ENCODE measurements at places on chromosomes 16 and 17.

DNA sequence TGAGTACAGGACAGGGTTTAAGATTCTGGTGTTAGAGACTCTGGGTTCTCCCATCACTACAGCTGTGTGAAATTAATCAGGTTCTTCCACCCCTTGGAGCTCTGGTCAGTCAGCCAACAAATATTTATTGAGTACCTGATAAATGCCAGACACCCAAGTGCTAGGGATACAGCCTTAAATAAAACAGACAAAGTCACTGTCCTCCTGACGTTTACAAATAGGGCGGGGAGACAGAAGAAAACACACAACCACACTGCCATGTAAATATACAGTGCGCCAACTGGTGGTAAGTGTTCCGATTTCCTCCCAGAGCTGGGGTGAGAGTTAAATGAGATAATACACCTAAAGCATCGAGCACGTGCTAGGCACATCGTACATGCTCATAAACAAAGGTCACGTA is 121.0 kb downstream of the COPRS start:
- no peak for DNase-seq

GRCh38 chr17:14320734-14321475 is 20.0 kb downstream of the HS3ST3B1 start:
- no peak for DNase-seq

DNA sequence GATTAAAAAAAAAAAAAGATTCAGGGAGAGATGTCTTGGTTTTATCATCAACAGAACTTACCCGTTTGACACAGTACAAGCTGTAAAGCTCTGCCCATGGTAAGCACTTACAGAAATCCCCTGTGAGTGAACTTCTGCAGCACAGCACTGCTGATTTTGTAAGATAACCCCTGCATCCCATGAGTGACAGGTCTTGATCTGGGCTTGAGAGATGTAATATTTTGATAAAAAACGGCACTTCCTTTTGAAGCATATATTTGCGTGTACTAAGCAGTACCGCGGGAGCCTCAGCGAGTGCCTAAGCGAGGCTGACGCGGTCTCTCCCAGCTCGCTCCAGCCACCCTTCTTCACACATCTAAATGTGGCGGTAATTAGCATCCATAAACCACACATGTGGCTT is 50.5 kb downstream of the IKZF3 start:
- DNase-seq: peak; percentile 63

DNA sequence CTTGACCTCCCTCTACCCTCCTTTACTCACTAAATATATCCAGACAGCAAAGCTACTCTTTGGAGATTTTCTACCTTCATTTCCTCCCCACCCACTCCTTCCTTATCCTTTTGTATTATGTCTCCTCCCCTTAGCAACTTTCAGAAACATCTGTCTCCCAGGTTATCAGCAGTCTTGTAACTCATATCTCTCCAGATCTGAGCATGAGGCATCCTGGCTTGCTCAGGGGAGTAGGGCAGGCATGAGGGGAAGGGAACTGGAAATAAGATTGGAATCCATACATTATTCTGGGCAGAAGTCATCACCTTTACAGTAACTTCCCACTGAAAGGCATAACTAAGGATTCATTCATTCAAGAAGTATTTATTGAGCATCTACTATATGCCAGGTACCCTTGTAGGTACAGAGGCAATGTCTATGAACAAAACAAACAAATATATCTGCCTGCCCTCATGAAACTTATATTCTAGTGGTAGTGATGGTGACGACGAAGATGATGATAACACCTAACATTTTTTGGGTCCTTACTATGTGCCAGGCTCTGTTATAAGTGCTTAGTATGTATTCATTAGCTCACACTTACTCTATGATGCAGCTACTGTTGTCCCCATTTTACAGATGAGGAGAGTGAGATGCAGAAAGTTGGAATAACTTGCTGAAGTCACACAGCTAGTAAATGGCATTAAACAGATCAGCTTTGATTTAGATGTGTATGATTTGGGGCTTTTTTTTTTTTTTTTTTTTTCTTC is 123.9 kb upstream of the CACNG3 start:
- no peak for DNase-seq

GRCh38 chr16:21990381-21990944 is 10.5 kb downstream of the PDZD9 start:
- no peak for DNase-seq

GRCh38 chr17:79002796-79003593 is 6.6 kb downstream of the CANT1 start:
- DNase-seq: no peak

DNA sequence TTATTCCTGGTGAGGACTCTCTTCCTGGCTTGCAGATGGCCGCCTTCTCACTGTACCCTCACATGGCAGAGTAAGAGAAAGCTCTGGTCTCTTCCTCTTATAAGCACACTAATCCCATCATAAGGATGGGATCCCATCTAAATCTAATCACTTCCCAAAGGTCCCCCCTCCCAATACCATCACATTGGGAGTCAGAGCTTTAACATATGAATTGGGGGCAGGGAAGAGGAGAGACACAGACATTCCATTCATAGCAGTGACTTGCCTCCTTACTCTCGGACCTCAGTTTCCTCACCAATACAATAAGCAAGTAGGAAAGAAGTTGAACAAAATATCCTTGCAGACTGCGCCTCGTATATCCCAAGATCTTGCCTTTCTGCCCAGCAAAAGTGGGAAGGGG is 1.7 kb downstream of the CLEC19A start:
- DNase-seq: no peak

- no peak for DNase-seq
Measured at GRCh38 chr17:73003487-73003886, 89.0 kb downstream of the SLC39A11 start.

All from activated CD4-positive, alpha-beta T cell treated with anti-CD3 and anti-CD28 coated beads for 48 hours (primary cell).